ENCODE measurements at places on chromosomes 13 and 19.
A peak's percentile ranks its signal among the peaks of the same experiment; 100 is the strongest.

GRCh38 chr19:9178901-9179300, at the start of gene OR7D2:
OR7D2 (plus strand) TSS chr19:9178979; CDS start chr19:9185782, 6,803 bp downstream.
- DNase-seq, result no peak

DNA sequence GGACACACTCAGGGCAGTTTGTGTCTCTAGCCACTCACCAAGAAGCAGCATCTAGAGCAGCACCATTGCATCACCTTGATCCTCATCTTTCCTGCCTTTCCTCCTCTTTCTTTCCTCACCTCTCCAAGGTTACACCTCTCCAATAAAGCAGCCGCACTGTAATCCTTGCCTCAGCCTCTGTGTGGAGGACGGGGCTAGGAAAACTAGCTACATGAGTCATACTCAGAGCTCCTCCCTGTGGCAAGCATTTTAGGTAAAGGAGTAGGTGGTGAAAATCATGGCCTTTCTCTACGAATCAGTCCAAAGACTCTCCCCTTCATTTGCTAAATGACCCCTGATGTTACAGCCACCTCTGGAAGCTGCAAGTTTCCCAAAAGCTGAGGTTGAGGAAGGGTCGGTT, 108.9 kb downstream of the DNAJC15 start:
- DNase-seq, result no peak

DNA sequence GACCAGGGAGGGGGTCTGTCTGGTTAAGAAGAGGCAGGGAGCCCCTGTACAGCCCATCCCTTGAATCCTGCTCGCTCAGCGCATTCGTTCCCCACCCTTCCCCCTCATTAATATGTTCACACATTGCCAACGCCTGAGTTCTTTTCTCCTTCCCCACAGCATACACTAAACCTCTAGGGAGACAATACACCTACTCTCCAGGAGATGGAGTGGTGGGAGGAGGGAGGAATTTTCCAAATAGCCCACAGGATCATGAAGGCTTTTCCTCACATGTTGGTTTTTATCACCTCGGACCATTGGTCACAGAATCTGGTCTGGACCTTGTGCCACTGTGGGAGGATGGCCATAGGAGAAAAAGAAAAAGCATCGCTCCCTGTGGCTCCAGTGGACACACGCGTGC, 294.9 kb downstream of the SHISA2 start:
- DNase-seq, result no peak

GRCh38 chr13:97174638-97175037, 47.5 kb upstream of the MBNL2 start:
- no peak for DNase-seq

- no peak for DNase-seq
These were observed 46.0 kb upstream of the SIAH3 start for GRCh38 chr13:45897562-45897961.

- no peak for DNase-seq
These were observed 146.7 kb downstream of the SOX1 start for GRCh38 chr13:112213467-112214255.

- no peak for DNase-seq
These were observed 282.8 kb upstream of the EDNRB start for GRCh38 chr13:78201411-78201810.

GRCh38 chr19:53396525-53396868, 1.5 kb downstream of the ZNF765 start:
- no peak for DNase-seq

DNA sequence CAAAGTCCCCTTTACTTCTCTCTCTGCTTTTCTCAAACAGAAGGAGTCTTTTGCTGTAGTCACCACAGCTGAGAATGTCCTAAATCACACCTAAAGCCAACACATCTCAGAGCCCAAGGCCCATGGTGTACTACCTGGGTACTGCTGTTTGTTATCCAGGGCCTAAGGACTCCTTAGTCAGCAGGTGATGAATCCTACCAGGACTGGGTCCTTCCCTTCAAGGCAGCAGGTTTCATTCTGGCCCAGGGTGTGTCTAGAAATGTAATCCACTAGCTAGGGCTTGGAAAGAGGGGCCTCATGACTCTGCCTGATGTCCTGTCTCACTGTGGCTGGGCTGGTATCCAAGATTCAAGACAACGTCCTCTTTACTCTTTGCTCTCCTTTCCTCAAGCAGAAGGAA, 36.2 kb upstream of the ENOX1 start:
- DNase-seq, result no peak

- no peak for DNase-seq
These were observed 42.1 kb downstream of the COG3 start for GRCh38 chr13:45506811-45507210.

- DNase-seq, result no peak
These were observed 13.4 kb upstream of the NALCN start for GRCh38 chr13:101429733-101430132.

DNA sequence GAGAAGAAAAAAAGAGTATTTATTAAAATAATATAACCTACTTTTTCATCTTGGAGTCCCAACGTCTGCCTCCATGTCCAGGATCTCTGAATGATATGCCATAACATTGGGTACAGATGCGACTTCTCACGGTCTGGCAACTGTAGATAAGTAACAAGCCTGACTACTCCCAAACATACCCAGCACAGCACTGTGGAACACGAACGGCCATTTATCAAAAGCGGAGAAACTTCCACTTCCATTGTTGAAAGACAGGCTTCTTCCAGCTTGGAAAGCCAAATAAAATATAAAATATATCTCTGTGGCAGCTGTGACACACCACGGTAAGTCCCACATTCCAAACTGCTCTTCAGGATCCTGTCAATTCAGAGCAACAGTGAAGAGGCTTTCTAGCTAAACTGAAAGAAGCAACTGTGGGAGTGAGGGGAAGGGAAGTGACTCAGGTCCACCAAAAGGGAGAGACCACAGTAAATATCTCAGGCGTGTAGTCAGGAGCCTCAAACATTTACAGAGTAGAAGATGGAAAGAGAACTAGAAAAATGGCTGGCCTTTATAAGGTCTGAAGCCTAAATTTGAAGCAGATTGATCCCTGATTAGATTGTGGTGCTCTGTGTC, 331.7 kb downstream of the LIG4 start:
- DNase-seq, result no peak

DNA sequence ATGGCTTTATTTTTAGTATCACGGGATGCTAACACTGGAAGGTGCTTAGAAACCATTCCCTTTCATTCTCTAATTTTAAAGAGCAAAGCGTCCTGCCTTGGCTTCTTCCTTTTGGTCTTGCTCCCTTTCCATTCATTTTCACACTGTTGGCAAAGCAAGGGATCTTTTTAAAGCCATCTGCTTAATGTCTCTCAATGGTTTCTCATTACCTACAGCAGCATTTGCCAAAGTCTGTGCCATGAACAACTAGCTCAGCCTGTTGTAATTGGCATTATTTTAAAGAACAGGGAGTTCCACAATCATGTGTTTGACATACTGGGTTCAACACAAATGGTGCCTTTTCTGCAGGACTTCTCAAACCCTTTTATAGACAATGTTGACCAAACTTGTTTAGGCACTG, 444.3 kb downstream of the GPC6 start:
- DNase-seq, result no peak

DNA sequence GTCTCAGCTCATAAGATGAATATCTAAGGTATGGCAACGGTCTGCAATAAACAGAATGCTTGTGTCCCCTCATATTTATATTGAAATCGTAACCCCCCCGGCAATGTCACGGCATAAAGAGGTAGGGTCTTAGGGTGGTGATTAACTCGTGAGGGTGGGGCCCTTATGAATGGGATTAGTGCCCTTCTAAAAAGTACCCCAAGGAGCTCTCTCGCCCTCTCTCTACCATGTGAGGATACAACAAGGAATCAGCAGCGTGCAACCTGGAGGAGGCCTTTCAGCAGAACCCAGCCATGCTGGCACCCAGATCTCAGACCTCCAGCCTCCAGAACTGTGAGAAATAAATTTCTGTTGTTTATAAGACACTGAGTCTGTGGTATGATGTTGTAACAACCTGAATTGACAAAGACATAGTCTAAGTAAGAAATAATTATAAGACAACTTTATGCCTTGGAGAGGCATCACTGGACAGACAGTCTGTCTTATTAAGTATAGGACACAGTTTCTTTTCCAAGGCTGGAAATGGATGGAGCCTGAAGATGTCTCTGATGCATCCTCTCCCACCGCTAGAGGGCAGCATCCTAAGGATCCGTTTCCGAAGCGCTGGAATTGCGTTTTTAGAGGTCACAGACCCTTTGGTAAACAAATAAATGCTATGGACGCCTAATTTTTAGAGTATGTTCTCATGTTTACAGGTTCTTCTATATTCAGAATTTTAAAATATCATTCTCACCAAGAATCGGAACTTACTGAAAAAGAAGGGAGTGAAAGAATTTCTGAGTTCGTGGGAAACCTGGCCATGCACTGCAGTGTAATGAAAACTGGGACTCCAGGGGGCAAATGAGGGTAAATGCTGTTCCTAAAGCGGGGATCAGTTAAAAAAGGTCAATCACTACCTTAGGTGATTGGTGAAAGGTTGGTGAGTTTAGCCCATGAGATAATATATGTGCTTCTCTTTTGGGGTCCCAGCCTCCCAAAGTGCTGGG, 13.3 kb upstream of the LEUTX start:
- no peak for DNase-seq

DNA sequence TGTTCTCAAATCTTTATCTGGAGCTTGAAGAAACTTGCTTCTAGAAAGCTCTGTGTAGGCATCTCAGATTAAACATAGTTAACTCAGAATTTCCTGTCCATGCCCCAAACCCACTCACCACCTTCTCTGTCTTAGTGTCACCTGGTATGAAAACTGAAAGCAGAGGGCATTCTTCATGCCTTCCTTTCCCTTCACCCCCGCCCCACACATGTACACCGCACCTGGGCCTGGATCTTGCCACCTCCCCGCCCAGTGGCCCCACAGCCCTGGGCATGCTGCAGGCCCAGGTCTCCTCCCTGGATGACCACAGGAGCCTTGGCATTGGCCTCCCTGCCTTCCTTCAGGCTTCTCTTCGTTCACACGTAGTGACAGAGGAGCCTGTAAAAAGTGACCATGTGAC, 15.8 kb downstream of the CFAP97D2 start:
- no peak for DNase-seq

- DNase-seq, result no peak
These were observed 53.4 kb downstream of the ING1 start for GRCh38 chr13:110766671-110767430.

DNA sequence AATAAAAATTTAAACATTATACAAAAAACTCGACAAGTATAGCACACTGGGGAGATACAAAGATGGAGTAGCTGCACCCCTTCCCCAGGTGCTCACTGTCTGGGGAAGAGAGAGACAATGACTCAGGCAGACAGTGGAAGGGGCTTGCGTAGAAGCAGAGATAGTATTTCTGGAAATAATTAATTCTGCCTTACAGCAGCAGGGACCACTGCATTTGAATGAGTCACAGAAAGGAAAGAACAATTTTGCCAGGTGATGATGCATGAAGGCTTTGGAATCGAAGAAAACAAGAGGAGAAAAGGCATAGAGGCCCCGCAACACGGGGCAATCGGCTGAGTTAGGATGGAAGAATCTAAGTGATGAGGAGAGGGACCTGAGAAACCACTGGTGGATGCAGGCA, 447.4 kb downstream of the EFNB2 start:
- no peak for DNase-seq

GRCh38 chr13:44879452-44880058, 109.7 kb downstream of the NUFIP1 start:
- no peak for DNase-seq

GRCh38 chr13:113875837-113876281, 12.0 kb upstream of the GAS6 start:
- no peak for DNase-seq

GRCh38 chr19:41595258-41595889, 19.4 kb downstream of the CEACAM21 start:
- DNase-seq, result no peak

GRCh38 chr13:30932481-30933353, at the start of gene TEX26:
TEX26 (plus strand) TSS chr13:30932656; CDS start chr13:30932716, 60 bp downstream.
- DNase-seq, result no peak

DNA sequence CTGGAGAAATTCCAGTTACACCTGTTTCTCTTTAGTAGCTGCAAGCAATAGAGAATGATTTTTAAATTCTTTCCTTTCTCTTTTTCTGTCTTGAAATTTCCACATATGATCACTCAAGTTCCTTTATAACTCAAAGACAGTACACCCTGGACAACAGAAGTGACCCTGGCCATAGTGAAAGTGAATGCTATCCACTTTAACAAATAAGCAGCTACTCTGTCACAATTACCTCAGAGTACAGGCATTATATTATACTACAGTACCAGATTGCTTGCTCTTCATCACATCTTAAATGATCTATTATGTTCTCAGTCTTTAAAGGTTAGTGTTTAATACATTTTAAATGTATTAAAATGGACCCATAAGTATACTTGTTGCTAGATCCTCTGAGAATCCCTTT, 136.2 kb downstream of the KLF12 start:
- DNase-seq, result no peak

- DNase-seq, result no peak
These were observed 23.6 kb downstream of the ZNF541 start for GRCh38 chr19:47549261-47549862.

GRCh38 chr19:45881909-45882528, 3.9 kb downstream of the IRF2BP1 start:
- DNase-seq, result no peak

- no peak for DNase-seq
These were observed 22.4 kb upstream of the IGFL4 start for GRCh38 chr19:46063201-46063600.

DNA sequence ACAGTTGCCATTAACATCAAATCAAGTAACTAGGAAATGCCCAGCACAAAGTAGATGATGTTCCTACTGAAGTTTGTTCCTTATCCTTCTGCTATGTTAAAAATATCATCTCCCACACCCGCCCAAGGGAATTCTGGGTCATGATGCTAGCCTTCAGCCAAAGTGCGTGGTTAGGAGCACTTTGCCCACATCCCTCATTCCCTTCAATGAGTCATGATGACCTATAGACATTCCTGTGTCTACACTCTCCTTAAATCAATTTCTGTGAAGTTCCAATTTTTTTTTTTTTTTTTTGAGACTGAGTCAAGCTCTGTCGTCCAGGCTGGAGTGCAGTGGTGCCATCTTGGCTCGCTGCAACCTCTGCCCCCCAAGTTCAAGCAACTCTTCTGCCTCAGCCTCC, 17.0 kb downstream of the RXFP2 start:
- no peak for DNase-seq

DNA sequence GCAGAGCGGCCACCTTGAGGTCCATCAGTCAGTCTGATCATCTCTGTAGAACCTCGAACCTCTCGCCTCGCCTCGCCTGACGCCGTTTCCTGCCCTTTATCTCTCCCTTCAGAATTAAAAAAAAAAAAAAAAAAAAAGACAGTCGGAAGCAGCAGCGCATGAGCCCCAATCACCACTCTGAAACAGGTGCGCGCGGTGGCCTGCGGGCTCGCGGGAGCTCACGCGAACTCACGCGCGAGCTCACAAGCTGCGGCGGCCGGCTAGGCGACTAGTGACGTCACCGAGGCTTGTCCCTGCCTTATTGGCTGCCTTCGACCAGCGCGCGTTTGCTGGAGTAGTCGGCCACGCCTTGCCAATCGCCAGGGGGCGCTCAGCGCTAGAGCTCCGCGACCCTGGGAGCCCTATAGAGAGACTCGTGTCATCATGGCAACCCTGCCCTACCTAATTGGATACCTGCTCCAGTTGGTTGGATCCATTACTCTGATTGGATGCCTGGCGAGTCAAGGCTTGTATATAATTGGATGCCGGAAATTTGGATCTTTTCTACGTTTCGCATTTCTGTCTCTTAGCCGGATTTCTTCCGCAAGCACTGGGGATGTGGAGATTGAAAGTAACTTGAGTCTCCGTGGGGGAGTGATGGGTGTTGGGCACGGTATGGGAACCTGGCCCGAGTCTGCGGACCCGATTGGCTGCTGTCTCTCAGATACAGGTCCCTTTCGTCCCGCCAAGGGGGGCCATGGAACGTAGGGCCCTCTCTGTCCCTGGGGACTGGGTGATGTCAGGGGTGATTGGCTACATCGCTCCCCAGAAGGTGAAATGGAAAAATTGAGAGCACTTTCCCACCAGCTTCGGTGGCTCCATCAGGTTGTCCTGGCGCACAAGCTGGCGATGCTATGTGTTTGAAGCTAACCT, 31.6 kb downstream of the SYT3 start:
- DNase-seq, result peak; percentile 50

All from stimulated activated CD8-positive, alpha-beta memory T cell treated with anti-CD3 and anti-CD28 coated beads, Interleukin-15, amount 100 ng/mL, for 24 hours (primary cell).